Esophagus squamous epithelium (tissue), 5 donors: ENCODE measurements at places on chromosomes 2 and 18.

DNA sequence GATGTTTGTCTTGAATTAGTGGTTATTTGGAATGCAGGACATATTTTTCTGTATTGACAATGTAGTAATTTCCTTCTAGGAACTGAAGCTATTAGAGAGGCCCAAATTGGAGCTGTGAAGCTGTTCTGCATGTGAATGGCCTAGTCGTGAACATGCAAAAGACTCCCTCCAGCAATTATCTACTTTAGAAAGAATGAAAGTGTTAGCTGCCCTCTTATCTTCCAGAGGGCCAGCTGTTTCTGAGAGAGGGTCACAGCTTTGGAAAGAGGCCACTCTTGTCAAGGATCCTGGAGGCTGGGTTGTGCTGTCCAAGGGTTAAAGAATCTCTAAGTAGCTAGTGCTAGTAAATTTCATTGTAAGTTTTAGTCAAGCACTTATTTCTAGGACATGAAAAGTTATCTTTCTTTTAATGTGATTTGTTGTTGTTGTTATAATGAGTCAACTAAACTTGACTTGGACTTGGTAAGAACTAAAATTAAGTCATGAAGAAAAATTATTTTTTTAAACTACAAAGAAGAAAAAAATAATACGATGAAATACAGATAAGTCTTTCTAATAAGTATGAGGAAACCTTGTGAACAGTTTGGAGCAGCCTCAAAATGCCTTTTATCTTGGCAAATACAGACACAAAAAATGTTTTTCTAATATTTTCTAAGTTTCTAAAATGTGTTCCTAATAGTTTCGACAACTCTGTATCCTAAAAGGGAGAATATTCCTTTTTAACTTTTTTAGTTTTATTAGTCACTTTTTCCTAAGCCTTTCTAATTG is 36.8 kb downstream of the DPP4 start:
- DNase-seq: no peak

DNA sequence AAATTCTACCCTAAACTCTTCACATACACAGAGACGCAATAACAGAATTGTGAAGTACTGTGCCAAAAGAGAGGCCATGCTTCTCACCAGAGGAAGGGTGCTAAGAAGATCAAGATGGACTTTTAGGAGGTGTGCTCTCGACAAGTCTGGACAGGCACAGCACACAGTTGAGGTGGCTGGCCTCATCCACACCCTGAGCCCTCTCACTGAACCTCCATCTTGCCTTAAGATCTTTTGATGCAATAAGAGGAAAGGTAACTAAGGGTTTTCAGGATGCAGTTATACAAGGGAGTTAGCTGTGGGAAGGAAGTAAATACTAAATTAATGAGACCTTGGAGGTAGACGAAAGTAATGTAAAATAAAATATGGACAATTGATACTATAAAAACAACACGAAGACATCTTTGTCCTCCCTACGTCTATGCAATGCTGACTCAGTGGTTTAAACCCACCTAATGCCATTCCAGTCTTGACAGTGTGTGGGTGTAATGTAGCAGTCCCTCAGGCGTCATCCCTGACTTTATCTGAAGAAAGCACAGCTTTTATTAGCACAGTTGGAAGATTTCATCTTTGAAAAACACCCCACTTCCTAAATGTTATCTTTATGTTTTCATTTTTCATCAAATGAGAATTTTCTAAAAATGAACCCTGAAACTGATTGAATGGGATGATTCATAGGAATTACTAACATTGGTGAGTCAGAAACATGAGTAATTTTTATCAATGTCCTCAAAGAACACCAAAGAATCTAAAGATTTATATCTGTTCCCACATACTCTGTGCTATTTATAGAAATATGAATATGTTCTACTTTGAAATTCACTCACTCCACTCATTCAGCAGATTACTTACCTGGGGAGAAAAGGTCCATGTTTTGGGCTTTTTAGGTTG is 34.0 kb upstream of the MALL start:
- no peak for DNase-seq

DNA sequence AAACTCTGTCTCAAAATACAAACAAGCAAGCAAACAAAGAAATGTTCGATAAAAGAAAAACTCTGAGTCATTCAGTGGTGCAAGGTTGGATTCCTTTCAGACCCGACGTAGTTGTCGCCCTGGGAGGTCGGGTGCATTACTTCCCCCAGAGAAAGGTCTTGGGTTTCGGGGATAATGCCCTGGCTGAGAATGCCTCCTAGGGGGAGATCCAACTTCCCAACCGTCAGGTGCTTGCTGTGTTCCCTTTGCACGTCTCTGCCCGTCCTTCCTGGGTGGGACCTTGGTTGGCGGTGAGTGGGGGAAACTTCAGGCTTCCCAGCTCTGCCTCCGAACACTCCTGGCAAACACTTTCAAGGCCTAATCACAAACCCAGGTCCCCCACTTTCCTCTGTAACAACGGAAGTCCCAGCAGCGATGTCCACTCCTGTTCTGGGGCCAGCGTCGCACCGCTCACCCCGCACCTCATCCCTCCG is 609 bp downstream of the TPGS2 start:
- DNase-seq: no peak

DNA sequence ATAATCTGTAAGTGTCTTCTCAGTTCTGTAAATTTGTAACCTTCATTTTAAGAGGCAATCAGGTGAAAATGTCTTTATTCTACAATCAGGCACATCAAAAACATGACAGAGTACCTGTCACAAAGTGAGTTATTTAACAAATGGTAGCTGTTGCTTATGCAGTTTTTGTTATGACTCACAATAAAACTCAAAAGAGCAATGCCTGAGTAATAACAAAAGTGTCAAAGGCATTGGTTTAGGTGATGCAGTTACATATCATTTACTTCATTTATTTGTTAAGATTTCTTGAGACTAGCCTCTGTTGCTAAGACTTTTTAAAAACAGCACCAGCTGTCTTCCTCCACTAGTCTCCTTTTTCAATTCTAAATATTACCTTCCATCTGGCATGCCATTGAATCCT is 177.8 kb downstream of the KIAA1328 start:
- DNase-seq: no peak

GRCh38 chr2:80549901-80550300 is 245.3 kb upstream of the LRRTM1 start:
- no peak for DNase-seq

DNA sequence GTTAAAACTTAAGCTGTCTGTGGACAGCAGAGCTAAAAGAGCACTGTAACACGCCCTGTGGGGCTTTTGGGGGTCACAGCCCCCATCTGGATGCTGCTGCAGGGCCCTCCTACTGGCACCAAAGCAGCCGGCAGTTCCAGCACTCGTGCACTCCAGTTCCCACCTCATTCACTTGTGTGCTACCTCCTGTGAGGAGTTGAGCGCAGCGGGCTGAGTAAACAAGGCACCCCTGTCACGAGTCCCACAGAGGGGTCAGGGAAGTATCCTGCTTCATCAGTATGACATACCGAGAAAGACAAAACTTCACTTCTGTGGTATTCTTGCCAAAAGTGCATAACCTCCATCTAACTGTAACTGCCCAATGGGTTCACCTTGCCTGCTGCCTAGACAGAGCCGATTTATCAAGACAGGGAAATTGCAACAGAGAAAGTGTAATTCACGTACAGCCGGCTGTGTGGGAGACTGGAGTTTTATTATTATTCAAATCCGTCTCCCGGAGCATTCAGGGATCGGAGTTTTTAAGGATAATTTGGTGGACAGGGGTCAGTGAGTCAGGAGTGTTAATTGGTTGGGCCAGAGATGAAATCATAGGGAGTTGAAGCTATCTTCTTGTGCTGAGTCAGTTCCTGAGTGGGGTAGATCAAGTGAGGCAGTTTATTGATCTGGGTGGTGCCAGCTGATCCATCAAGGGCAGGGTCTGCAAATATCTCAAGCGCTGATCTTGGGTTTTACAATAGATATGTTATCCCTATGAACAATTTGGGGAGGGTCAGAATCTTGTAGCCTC is 41.6 kb downstream of the TMEM17 start:
- DNase-seq: no peak

DNA sequence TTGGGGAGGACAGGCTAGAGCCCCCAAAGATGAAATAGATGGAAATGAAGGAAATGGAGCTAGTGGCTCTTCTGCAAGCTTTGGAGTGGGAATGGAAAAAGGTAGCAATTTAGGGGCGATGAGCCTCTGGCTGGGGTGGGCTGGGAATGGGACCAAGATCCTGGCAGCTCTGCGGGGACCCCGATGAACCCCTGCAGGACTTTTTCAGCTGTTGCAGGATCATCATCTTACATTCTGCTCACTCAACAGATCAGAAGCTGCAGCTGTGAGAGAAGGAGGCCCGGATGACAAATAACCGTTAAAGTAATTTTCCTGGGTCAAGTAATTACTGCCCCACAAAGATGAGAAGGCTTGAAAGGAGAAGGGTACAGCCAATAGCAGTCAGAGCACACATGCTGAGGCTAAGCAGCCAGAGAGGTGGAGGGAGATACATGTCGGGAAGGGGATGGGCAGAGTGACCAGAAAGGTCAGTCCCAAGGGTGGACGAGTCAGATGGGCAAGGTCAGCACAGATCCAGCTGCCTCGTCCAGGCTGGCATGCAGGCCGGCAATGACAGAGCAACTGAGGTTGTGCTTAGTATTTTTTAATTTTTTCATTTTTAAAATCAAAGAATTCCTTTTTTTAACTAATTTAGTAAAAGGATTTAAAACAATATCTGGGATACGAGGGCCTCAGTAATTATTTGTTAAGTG is 245.0 kb upstream of the RAB6C start:
- no peak for DNase-seq

GRCh38 chr18:51149670-51150069 is 47.8 kb downstream of the MEX3C start:
- DNase-seq: no peak

- DNase-seq: no peak
Measured at GRCh38 chr2:223328578-223328977, 273.6 kb downstream of the SCG2 start.
